AG08395 (cell line): ENCODE measurements at places on chromosomes 1 and 21.
A peak's percentile ranks its signal among the peaks of the same experiment; 100 is the strongest.

GRCh38 chr1:19661721-19662228 lies 2.9 kb upstream of the HTR6 start:
- DNase-seq, result peak; percentile 57

DNA sequence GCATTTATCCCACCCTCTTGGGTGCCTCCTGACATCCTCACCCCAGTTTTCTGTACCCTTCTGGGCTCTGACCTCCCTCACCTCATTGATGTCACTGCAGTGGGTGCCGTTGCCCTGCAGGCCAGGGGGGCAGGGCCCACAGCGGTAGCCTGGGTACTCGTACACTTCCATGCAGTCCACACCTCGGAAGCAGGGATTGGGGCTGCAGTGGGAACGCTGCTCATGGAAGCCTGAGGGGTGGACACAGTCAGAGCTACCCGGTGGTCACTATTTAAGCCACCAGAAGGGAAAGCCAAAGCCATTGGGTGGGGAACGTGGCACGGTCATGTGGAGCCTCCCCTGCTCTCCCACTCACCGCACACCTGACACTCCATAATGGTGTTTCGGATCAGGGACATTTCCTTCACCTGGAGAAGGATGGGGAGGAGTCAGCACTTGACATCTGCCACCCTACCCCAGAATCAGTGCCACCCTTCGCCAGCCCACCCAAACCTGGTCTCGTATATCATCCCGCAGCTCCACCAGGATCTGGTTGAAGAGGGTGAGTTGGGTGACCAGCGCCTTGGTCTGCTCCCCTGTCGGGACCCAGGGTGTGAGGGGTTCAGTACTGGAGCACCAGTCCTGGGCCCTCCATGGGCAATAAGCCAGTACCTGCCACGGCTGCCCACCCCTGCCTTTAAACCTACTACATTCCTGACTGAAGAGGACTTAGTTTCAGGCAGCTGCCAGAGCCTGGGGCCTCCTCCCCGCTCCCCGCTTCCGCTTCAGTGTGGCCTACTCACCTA lies 4.8 kb downstream of the THBS3 start:
- DNase-seq, result no peak

GRCh38 chr1:171173069-171173468 lies 12.0 kb upstream of the FMO2 start:
- no peak for DNase-seq

DNA sequence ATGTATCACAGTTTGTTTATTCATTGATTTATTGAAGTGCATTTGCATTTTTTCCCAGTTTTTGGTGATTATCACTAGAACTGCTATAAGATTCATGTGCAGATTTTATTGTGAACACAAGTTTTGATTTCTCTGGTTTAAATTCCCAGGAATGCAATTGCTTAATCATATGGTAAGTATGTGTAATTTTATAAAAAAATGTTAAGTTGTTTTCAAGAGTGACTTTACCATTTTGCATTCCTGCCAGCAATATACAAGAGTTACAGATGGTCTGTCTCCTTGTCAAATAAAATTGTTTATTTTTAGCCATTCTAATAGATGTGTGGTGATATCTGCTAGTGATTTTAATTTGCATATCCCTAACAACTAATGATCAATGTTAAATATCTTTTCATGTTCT lies 127.3 kb upstream of the APP start:
- peak; percentile 2 for DNase-seq

- peak; percentile 55 for DNase-seq
These were observed 21.1 kb downstream of the TBX19 start for GRCh38 chr1:168301664-168302320.

DNA sequence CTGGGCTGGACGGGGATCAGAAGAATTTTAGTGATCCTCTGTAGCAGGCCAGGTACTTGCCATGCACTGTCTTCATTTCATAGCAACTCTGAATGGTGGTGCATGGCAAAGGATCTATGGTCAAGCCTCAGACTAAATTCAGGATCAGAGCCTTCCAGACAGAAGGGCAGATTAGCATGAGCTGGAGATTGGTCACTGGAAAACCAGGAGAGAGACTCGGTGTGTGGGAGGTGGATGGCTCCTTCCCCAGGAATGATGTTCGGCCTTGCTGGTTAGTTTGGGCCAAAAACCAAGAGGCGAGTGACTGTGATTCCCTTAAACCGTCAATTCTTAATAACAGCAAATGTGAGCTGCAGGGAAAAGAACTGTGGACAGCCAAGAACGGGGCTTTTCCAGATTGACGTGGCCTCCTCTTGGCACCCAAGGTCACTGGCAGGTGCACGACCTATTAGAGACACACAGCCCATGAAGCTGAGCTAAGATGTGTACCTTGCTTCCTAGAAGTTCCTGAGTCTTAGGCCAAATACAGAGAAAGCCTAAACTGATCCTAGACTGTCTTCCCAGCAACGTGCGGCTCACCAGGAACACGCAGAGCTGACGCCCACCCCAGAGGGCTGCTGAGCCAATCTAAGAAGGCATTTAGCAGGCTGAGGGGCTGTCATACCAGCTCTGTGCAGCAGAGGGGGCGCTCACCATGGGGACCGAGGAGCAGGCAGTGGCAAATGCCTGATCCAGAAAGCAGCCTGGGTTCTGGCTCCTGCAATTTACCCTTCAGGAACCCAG lies 18.5 kb downstream of the ALDH4A1 start:
- DNase-seq, result peak; percentile 80

DNA sequence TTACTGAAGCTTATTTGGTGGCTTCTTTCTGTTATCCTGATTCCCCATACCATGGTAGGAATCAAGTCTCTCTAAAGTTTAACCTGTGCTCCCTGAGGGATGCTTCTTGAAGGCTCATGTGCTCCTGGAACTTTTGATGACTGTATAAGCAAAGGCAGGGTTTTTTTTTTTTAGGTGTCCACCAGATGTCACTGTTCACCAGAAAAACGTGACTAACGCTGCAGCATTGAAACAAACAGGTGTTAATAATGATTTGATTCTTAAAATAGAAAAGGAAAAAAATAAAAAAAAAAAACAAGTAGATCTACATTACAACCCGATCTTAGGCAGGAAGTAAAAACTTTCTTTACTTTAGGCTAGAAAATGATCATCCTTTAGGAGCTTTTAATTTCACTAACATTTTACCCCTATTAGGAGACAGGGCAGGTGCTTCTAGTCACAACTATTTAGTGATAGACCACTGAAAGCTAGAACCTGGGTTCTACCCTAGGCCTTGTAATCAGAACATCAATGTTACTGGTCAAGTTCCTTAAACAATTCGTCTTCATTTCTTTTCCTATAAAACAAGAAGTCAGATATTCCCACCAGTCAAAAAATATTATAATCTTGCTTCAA lies 223.0 kb downstream of the PLA2G4A start:
- DNase-seq, result peak; percentile 47

DNA sequence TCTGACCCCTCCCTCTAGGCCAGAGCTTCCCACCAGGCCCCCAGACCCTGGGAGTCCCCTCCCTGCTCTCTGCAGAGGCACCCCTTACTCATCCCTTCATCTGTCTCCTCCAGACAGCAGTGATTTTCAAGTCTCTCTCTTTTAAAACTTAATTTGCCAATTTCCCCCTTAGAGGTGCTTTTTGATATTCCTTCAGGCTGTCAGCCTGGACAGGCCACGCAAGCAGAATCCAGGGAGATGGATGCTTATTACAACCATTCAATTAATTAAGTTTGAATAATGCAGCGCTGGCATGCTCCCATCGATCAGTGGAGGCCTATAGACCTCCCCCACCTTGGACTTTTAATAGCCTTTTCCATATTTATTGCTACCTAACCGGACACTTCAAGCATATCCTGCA lies 6.2 kb downstream of the CAMK2N1 start:
- no peak for DNase-seq

DNA sequence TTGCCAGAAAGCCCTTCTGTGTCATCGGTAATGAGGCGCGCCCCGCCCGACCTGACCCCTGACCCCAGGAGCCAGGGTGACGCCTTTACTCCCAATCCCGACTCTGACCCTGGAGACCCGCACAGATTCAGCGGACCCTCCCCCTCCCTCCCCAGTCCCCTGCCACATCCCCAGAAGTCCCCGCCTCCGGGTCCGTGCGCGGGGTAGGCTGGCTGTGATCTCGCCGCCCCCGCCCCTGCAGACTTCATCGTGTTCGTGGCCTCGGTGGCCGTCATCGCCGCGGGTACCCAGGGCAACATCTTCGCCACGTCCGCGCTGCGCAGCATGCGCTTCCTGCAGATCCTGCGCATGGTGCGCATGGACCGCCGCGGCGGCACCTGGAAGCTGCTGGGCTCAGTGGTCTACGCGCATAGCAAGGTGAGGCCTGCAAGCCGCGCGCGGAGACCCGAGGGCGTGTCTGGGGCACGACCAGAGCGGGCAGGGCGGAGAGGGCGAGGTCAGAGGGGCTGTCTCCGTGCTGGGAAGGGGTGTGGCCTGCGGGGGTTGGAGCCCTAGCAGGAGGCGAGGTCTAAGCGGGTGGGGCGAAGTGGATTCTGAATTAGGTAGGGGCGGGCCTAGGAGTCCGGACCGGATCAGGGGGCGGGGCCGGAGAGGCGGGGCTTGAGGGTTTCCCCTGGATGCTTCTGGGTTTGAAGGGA lies 34.8 kb downstream of the KCNQ4 start:
- DNase-seq, result peak; percentile 63

DNA sequence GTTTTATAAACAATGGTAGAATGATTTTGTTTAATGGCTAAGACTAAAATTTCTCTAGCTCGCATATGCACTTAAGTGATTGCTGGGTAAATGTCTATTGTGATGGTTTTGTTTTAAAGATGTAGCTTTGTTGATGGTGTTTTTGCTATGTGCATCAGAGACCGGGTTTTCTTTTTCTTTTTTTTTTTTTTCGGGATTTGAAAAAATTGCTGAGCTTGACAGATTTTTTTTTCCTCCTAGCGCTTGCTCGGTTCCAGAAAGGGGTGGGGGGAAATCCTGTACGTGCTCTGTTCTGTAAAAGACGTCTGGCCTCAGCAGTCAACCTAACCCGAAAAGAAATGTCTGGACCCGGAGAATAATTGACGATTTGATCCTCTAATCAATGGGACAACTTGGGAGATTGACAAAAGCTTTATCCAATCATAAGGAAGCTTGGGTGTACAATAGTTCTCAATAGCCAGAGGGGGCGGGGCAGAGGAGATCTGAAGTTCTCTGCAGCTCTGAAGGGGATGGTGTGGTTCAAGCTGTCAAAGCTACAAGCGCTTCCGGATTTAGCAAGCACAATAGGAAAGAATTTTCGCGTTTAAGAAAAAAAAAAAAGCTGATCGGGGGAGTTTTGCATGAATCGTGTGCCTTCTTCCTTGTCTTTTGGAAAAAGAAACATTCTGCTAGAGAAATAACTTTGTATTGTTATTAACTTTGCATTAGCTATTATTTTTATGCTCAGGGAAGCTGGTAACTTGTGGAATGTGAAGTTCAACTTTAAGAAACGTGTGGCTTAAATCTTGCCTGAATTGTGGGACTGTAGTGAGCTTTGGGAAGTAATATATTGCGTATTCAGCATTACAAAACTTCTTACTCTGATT lies 4.5 kb upstream of the NFIA start:
- peak; percentile 99 for DNase-seq

DNA sequence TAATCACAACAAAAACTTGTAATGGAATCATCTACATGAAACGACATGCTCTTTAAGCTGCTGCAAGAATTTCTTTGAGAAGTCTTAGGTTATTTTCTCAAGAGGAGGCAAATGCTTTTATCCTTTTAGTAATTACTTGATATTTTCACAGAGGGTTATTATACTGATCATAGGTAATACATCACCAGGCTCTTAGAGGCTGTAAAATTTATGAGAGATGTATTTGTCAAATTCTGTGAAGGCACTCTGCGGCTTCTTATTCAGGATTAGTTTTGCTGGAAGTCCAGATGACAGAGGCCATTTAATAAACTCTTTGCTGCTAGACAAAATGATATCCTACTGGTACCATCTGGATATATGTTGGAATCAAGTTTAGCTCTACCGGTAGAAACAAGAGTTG lies 624.3 kb upstream of the BRINP3 start:
- no peak for DNase-seq

DNA sequence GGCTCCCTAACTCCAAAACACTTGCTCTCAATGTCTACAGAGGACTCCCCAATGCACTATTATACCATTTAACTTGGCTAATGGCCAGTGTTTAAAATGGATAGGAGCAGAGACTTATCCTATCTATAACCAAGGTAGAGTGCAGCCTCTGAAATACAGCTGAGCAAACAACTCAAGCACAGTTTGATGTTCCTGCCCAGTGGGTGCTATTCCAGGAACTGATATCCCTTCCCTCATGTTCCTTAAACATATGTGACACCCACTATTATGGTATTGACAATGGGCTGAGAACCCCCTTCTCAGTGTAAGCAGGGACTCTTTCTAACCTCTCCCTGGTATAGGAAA lies 51.7 kb downstream of the SH3GLB1 start:
- no peak for DNase-seq

DNA sequence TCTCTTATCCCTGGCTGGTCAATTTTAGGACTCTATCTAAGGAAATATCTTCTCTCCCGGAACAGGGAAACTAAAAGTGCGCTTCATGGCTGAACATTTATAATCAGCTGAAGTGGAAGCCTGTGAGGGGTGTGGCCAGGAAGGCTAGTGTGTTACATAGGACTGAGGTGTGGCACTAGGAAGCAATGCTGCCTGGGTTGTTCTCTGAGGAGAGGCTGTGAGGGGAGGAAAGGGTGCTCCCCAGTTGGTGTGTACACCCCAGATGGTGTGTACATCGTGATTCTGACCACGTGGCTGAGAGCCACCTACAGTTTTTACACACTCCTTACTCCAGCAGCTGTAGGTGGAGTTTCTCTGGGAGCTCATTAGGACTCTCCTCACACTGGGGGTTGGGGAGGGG lies 16.3 kb downstream of the NTPCR start:
- DNase-seq, result no peak

DNA sequence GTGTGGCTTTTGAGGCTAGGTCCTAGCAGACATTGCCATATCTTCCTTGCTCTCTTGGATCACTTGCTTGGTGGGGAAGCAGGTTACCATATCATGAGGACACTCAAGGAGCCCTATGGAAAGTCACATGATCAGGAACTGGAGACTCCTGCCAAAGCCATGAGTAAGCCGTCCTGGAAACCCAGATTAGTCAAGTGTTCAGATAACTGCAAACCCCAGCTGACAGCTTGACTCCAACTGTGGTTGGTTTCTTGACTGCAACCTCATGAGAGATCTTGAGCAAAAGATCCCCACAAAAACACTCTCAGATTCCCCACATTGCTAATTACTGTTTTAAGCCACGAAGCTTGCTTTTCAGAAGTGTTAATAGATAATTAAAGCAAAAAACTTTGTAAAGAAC lies 58.6 kb downstream of the CACNA1E start:
- DNase-seq, result no peak

- DNase-seq, result no peak
These were observed 13.4 kb upstream of the AGPAT3 start for GRCh38 chr21:43851593-43851992.

GRCh38 chr1:216905781-216906180 lies 182.6 kb upstream of the ESRRG start:
- DNase-seq, result no peak

- no peak for DNase-seq
These were observed 96.7 kb upstream of the KLHDC7A start for GRCh38 chr1:18384059-18384458.

DNA sequence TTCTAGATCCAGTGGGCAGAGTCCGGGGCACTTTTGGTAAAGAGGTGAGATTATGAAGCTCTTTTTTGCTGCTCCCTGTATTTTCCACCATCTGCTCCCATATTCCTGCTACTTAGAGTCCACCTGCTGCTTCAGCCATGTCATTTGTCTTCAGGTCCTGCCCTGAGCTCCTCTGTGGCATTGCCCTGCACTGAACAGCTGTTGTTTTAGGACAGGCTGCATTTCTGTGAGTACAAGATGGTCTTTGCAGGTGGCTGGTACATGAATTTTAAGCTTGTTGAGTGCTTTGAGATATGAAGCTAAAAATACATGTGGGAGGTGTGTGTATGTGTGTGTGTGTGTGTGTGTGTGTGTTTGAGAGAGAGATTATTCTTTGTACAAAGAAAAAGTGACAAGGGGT lies 21.9 kb downstream of the MT1HL1 start:
- DNase-seq, result no peak
